Activated CD8-positive, alpha-beta memory T cell treated with anti-CD3 and anti-CD28 coated beads, Interleukin-2, amount 50 U/mL, for 4 hours (primary cell): ENCODE measurements at places on chromosomes 16 and 17.

DNA sequence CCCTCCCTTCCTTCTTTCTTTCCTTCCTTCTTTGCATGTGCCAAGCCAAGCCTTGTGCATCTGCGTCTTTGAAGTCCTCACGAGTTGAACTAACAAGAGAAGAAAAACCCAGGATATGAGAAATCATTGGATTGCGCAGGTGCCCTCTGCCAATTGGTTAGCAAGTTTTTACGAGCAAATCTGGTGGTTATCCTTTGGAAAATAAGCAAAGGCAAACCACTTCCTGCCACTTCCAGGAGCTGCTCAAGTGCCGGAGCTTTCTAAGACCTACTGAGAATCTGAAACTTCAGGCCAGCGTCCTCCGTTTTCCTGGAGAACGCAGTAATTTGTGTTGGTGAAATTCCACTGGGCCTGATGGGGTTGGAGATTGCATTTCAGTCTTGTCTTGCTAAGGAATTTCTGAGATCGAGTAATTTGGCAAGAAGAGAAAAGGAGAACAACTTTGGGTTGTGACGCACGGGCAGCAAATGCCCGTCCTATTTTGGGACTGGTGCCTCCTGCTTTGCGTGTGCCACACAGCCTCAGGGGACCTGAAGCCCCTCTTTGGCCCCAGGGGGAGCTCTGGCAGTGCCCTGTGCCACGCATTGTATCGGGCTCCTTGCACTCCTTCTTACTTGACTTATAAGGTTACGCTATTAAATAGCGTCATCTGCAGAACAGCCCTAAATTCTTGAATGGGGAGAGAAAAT, 56.4 kb downstream of the CMIP start:
- DNase-seq: no peak

- no peak for DNase-seq
Observed at GRCh38 chr17:39954876-39955275, 7.9 kb upstream of the GSDMA start.

DNA sequence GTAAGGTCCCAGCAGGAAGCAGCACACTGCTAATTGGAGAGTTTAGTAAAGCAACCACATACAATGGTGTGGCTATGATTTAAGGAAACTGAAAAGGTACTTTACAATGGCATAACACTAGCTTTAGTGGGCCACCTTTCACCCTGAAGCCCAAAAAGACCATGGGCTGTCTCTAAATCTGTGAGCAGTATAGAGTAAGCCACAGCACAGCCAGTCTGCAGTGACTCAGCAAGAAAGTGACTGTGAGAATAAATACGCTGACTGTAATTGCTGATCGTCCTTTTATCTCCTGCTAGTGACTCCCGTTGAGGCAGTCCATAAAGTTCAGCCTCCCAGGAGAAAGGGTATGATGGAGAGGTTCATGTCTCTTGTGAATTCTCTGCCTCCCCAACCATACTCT, 679.8 kb upstream of the KIF2B start:
- DNase-seq: no peak

DNA sequence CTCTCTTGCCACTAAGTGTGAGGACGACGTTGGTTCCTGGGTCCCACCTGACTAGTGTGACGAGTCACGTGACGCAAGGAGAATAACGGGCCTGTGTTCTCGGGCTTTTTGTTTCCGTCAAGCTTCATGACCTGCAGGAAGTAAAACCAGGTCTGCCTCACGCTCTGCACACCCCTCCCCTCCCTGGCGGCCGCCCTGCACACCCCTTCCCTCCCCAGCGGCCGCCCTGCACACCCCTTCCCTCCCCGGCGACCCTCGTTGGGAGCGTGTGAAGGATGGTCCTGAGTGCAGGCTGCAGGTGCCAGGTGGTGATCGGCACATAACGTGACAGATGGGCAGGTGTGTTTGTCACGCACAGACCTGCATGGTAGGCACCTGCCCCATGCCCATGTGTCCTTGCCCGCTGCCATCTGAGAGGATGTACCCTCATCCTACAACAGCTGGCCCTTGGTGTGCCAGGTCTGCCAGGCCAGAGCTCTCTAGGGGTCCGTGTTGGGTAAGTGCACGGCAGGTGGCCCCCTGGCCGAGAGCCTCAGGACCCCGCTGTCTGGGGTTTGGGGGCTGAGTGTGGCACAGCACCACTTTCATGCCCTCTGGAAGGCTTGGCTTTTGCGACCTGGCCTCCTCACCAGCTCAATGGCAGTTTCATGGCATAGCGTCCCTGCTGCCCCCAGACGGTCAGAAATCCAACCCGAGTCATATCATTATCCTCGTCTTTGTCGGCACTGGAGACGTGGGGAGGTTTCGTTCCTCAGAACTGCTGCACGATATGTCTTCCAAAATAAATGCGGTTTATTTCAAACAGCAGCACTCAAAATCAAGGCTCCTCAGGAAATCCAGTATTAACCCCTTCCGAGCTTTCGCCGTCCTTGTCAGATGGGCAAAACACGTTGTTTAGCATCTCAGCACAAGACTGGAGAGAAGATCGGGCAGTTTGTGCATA, 191.8 kb upstream of the CHMP6 start:
- no peak for DNase-seq

DNA sequence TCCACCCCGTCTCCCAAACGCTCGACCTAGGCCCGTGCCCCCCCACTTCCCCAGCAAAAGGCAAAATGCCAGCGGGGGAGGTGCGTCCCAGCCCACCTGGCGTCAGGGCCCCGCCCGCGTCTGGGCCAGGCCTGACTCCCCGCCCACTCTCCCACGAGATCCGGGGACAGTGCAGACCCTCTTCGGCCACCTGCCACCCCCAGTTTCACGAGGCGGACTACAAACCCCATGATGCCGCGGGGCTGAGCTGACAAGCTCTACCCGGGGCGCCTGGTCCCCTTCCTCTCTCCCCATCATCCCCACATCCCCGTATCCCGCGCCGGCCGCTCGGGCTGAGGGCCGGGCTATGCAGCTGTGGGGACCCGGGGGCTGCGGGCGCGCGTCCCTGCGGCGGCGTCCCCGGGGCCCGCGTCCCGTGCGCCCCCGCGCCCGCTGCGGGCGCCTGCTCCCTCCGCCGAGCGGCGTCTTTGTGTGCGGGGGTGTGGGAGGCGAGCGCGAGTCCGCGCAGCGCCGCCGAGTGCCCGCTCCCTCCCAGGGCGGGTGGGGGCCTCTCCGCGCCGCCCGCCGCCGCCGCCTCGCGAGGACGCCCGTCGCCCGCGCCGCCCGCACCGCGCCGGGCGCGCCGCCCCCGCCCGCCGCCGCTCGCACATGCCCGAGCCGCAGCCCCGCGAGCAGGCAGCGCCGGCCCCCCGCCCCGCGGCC, at the start of gene ANKRD13B:
ANKRD13B (plus strand) TSS at position 283 of the 702 bp plus-strand sequence. CDS start 490 bp downstream, outside the sequence.
- DNase-seq: peak; percentile 56

DNA sequence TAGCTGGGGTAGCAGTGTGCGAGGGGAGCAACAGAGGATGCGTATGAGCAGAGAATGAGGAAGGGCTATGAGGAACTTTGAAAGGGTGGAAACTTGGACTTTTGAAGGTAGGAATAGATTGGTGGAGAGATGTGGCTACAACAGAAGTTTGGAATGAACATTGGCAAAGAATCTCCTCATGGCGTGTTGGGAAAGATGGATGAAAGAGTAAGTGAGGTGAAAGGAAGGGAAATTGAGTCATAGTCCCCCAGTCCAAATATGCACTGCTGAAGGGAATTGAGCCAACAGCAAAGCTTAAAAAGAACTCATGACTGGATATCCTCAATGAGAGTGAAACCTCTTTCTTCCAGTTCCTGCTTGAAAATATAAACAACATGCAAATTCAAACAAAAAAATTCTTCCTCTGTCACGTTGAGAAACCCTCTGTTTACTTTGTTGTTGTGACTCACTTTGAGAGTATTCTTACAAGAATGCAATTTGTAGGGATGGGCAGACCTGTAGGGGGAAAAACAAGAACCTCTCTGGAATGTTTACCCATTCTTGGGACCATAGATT, 313.2 kb upstream of the KCNJ16 start:
- no peak for DNase-seq

DNA sequence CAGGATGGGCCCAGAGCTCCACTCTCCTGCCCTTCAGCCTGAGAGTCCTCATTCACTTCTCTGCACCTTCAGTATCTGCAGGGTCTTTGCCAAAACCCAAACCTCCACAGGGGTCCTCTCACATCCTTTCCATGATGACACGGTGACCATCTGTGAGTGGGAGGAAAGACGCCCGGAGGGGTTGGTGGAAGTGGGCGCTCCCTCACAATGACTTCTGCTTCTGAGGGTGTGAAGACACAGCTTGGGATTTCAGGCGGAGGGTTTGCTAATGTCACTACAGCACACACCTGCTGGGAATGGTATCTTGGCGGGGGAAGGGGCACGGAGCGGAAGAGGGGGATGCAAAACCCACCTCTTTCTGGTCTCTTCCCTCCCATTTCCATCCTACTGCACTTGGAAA, 115.1 kb upstream of the SDK2 start:
- no peak for DNase-seq

DNA sequence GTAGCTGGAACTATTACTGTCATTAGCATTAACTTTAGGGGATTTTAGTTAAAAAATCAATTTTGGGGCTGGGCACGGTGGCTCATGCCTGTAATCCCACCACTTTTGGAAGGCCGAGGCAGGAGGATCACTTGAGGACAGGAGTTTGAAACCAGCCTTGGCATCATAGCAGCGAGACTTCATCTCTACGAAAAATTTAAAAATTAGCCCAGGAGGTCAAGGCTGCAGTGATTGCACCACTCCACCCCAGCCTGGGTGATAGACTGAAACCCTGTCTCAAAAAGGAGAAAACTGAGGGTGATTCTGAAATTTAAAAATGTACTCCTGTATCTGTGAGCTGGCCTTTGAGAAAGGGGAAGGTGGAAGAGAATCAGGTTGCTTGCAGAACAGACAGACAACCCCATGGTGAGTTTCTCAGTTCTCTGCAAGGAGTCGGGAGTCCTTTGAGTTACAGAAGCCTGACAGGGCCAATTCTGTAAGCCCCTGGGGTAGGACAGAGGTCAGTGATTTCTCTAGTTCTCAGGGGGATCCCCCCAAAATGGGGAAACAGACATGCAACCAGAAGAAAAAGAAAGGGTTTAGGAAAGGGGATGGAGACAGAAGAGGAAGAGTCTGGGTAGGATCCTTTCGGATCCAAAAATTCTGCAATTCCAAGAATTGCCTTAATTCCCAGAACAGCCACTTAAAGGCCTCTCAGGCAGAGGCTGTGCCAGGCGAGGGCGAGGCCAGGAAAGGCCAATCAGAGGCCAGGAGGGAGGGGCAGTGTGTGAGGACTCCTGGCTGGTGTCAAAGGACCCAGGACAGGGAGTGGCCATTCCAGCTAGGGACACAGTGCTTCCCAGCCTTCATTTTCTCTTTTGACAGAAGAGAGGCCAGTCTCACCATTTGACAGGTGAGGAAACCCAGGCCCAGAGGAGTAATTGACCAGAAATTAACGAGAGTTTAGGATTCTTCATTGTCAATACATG, 6.7 kb downstream of the NUPR1 start:
- DNase-seq: no peak
